Psoas muscle (tissue), 8 donors: ENCODE measurements at places on chromosomes 2 and 18. TPM values are rescaled to one million over a fixed set of nuclear protein-coding genes. Genes with fewer than 3 reads are reported as not detected.

DNA sequence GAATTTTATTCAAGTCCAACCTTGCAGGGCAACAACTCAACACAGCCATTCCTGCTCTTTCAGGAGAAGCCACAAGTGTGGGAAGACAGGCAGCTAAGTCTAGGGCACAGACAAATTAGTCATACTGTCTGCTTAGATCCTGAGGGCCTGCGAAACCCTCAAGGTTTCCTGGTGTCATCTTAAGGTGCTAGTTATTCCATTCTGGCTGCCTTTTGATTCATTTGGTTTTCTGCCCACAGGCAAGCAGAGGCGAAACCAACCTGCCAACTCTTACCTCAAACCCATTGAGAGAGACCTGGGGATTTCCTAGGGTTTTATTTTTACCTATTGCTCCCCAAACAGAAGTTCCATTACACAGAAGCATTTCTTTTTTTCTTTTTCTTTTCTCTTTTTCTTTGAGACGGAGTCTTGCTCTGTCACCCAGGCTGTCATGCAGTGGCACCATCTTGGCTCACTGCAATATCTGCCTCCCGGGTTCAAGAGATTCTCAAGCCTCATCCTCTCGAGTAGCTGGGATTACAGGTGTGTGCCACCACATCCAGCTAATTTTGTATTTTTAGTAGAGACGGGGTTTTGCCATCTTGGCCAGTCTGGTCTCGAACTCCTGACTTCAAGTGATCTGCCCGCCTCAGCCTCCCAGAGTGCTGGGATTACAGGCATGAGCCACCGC, 23.7 kb upstream of the SCYGR1 start:
- DNase-seq: no peak

The PTPRN gene
- 0.04 TPM for polyA plus RNA-seq

DNA sequence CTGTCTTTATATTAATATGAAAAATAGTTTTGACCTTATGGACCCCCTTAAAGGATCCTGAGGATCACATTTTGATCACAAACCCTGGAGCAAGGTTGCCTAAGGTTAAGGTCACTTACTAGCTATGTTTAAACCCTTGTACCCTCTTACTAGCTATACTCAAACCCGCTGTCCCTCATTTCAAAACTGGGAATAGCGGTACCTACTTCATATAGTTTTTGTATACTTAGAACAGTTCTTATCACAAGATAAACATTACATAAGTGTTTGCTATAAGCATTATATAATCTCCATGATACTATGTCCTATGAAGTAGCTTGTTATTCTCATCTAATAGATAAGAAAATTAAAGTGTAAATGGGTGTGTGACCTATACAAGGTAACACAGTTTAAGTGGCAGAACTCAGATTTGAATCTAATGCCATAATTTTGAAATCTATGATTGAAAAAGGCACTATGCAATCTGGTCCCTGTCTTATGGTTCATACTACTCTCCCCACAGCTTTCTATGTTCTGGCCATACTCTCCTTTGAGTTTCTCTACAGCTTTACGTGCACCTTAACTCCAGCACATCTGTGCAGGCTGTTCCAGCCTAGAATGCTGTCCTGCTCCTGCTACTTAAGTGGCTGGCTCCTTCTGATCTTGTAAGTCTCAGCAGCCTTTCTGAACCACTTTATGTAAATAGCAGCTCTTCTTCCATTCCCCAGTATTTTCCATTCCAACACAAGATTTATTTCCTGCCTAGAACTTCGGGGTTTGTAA, 30.4 kb downstream of the HYCC2 start:
- DNase-seq: no peak

GRCh38 chr2:107108556-107108955, 222.6 kb upstream of the ST6GAL2 start:
- no peak for DNase-seq

DNA sequence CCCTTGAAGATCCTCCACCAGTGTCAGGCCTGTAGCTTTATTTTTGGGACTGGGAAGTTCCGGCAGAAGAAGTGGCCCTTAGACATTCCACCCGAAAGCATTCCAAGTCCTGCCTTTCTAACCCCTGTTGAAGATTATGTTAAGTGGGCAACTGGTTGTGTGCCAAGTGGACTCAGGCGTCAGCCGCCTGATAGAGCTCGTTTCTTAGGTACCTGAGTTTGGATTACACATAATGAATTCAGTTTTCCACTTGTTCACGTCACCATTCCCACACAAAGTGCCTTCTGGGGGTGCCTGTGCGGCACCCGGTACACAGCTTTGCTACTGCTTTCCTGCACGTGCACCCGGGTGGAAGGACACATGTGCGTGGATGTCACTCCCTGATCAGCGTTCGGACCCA, 156.5 kb downstream of the PTGR3 start:
- DNase-seq: no peak

- DNase-seq: no peak
Observed at GRCh38 chr2:76157531-76157930, 446.8 kb upstream of the GCFC2 start.

GRCh38 chr2:11388262-11389051, 44.0 kb upstream of the ROCK2 start:
- DNase-seq: no peak
